ENCODE measurements at places on chromosomes 7 and 10.

DNA sequence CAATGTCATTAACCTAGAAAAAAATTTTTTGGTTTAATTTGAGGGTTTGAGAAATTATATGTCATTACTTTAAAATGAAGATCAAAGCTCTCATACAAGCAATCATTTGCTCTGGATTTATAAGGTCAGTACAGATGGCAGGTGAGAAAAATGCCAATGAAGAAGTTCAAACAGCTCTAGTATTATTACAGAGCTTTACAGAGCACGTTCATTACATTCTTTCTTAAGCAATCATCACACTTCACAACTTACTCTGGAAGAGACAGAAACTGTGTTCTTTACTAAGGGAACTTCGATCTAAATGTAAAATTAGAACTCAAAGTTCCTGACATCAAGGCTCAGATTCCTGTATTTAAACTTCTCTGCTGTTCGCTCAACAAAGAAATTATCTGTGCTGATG is 153.4 kb downstream of the ATE1 start:
- no peak for DNase-seq

- no peak for DNase-seq
These were observed 24.8 kb upstream of the MKI67 start for GRCh38 chr10:128151031-128151430.

DNA sequence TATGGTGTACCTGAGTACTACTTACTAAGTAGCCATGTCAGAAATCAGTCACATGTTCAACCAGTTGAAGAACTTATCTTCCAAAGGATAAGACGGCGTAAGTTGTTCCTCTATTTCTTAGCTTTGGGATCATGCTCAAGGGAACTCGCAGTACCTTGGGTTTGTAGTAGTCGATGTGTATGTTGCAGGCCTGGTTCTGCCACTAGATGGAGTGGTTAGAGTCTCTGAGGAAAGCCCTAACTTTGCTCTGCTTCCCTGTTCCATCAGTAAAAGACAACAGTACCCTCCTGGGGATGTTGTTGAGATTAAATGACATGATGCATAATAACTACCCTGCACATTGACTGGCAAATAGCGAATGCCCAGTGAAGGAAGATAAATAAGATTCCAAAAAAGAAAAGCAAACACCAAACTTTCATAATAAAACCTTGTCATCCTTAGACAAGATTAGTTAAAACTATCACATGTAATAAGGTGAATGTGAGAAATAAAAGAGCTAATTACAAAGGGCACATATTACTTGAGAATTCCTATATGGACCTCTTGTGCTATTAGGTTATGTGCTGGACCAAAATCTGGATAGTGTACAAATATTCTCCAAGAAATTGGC is 165.9 kb downstream of the ABCA13 start:
- peak; percentile 11 for DNase-seq

DNA sequence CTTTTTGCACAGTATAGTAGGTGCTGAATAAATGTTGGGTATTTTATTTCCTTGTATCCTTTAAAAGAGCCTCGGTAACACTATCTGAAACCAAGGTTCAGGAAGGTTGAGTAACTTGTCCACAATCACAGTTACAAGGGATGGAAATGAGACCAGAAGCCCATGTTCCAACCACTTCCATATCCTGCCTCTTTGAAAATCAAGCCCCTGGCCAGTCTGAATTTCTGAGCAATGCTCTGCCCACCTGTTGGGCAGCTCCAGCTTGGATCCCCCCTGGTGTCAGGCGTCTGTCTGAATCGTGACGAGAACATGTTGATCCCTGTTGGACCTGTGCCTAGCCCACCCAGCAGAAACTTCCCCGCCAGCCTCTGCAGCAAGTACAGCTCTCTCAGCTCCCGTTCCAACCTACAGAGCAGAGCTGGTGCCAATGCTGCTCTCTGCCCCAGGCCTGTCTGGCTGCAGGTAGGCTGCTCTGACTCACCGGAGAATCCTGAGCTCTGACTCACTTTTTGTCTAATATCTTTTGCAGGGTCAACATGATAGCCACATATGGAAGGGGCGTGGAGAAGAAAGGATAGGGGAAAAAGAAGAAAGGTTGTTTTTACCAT is 595.5 kb downstream of the INHBA start:
- no peak for DNase-seq

DNA sequence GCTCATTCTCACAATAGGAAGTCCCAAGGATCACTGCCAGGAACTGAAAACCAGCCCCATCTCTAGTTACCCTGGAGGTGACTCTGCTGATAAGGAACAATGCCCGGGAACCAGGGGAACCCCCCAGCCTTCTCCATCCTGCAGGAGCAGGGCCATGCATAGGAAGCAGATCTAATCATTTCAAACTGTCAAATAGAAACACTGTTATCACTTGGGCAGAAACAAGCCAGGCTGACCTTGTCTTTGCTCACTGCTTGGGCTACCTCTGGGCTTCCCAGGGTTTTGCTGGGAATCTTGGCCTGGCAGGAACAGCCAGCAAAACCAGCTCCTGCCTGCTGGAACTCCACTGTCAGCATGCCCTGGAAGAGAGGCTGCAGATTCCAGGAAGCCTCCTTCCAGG is 114.1 kb downstream of the RNF216 start:
- DNase-seq = no peak

DNA sequence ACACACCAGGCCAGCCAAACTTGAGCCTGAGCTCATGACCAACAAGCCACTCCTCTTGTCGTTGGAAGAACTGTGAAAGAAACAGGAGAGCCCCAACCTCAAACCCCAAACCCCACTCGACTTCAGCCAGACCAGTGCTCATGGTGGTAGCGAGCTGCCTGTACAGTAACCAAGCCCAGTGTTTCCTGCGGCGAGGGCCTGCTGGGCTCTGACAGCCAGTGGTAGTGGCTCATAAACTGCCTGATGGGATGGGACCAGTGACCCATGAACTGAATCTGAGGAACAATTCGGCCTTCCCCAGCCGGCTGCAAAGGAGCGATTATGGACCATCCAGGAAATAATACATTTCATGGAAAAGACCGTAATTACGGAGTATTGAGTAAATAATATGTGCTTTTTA is 191.9 kb downstream of the RPS24 start:
- no peak for DNase-seq

GRCh38 chr7:103630318-103630717 is 184.3 kb upstream of the SLC26A5 start:
- DNase-seq = no peak

DNA sequence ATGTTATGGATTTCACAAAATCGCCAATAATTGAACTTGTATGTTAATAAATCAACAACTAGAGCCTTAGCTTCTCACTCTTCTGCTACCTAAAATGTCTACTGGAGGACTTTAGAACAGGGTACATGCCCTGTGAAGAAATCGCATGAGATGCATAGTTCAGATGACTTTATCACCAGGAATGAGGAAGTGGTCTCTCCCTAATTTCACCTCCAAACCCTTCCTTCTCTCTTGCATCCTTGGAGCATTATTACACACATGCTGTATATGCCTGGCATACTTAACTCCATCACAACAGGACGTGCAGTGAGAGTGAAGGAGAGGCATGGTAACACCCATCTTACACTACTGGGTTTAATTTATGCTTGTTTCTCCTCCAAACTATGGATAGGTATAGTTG is 27.8 kb downstream of the RHEB start:
- DNase-seq = no peak

DNA sequence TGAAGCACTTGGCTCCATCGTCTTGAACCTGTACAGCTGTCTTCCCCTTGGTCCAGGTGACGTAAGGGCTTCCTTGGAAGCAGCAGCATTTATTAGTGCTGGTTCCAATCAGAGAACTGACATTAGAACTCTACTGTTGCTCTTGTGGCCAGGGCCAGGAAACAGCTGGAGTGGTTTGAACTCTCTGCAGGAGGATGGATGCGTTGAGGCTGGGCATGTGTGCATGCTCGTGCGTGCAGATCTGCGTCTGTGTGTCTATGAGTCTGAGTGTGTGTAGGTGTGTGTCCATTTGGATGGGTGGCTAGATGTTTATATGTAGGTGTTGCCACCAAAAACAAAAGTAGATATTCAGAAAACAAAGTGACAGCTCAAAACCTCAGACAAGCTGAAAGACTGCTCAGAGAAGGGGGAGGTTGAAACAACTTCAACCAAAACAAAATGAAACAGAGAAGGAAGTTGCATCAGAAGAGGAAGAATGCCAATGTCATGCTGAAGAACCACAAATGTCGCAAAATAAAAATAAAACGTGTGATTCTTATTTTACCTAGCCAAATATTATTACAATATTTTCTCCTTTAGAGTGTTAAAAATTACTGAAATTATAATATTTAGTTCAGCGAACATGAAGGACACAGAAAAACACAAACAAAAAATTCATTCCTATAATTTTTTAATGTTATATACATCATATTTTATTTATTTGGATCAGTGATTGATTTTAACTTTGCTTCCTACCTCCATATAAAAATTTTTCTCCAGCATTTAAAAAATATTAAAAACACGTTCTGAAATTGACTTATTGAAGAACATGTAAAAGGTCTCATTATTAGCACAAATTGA is 96.1 kb upstream of the MKLN1 start:
- DNase-seq = peak; percentile 72

DNA sequence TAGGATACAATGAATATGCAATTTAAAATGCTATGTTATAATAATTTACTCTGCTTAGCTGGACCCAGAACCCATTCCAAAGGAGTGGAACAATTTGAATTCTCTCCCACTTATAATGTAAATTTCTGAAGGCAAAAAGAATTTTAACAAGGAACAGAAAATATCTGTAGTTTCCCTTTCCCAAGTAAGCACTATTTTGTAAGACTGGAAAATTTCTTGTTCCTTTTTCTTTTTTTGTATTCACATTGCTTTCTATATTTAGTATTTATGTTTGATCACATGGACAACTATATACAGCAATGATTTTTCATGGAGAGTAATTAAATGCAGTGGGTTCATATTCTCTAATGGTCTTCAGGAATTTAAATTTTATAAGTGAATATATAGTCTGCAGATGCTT is 127.4 kb downstream of the GPR85 start:
- no peak for DNase-seq

GRCh38 chr10:31678575-31679516 is 249.8 kb downstream of the ARHGAP12 start:
- no peak for DNase-seq

- DNase-seq = no peak
These were observed 1.5 kb downstream of the PCLO start for GRCh38 chr7:83161186-83161585.

GRCh38 chr7:29038463-29038862 is 80.3 kb upstream of the TRIL start:
- no peak for DNase-seq

DNA sequence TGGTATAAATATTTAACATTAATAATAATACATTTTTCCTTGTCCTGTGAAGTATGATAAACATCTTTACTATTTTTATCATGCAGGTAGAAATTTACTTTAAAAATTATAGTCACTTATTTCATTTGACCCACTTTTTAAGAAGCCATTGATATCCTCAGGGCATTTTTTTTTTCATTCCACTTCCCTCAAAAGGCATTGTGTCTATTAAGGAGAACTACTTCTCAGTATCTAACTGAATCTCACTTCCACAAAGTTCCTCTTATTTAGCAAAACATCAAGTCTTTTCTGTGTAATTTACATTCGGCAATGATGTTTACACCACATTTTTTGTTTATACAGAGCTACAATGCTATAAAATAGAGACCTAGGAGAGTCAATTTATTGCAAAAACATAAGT is 388.2 kb upstream of the AKR1E2 start:
- no peak for DNase-seq

GRCh38 chr10:30786906-30787305 is 157.4 kb upstream of the LYZL2 start:
- DNase-seq = no peak

GRCh38 chr10:74541375-74541774 is 285.0 kb upstream of the KAT6B start:
- no peak for DNase-seq

DNA sequence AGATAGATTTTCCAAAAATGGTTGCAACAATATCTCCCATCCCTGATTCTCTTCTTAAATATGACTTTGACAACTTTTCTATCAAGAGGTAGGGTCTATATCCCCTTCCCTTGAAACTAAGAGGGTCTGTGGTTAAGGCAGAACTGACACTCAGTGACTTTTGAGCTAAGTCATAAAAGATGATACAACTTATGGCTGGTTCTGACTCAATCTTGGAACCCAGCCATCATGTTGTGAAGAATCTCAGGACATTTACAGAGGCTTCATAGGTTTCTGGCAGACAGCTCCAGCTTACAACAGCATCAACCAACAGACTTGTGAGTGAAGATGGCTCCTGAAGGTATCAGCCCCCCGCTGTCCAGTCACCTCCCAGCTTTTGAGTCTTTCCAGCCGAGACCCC is 203.5 kb downstream of the RNLS start:
- no peak for DNase-seq

GRCh38 chr10:24690961-24691512 is 32.6 kb downstream of the ARHGAP21 start:
- no peak for DNase-seq

DNA sequence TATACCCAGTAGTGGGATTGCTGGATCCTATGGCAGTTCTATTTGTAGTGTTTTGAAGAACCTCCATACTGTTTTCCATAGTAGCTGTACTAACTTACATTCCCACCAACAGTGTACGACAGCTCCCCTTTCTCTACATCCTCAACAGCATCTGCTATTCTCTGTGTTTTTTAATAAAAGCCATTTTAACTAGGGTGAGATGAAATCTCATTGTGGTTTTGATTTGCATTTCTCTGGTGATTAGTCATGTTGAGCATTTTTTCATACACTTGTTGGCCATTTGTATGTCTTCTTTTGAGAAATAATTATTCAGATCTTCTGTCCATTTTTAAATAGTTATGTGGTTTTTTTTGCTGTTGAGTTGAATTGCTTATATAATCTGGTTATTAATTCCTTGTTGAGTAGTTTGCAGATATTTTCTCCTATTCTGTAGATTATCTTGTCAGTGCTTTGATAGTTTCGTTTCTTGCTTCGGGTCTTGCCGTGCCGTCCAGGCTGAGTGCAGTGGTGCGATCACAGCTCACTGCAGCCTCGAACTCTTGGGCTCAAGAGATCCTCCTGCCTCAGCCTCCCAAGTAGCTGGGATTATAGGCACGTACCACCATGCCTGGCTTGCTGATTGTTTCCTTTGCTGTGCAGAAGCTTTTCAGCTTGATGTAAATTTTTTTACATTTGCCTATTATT is 12.0 kb downstream of the MTG1 start:
- no peak for DNase-seq

DNA sequence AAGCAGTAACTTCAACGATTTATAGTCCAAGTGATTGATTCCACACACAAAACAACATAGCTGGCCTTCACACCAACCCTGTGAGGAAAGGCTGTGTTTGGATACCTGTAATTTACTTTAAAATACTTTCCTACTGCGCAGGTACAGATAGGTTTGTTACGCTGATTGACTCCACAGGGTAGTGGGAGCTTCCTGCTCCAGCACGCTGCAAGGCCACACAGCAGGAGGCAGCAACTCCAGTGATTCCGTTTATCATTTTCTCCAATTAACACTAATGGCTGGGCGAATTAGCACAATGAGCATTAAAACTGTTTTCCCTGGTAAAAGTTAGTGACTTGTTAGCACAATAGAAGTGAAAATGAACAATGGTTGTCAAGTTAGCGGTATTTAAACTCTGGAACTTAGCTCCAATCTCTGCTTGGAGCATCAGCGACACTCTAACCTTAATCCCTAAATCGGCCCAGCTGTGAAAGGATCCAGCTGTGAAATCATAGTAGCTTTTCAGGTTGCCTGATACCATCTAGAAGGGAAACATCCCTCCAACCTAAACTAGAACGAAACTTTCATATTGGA is 959 bp downstream of the DCLRE1C start:
- DNase-seq = peak; percentile 53

GRCh38 chr10:80090121-80090520 is 11.7 kb downstream of the TMEM254 start:
- no peak for DNase-seq

GRCh38 chr10:114719311-114719710 is 61.2 kb upstream of the ABLIM1 start:
- no peak for DNase-seq

GRCh38 chr10:113004069-113004618 is 54.1 kb downstream of the TCF7L2 start:
- DNase-seq = no peak
